ENCODE measurements at places on chromosomes 4 and X. TPM values are rescaled to one million over a fixed set of nuclear protein-coding genes. Genes with fewer than 3 reads are reported as not detected.

The MCF2 gene
- 0.72 TPM for total RNA-seq

The HPF1 gene
- 13.4 TPM for total RNA-seq

The CT45A1 gene
- total RNA-seq = 103 TPM

The ZNF185 gene
- 0.45 TPM for total RNA-seq

The SAGE1 gene
- total RNA-seq = 14.1 TPM

The FAM114A1 gene
- total RNA-seq = 37.8 TPM

The RHOXF1 gene
- total RNA-seq = not detected

The GPR82 gene
- not detected for total RNA-seq

The MUC7 gene
- total RNA-seq = not detected

The PAGE4 gene
- total RNA-seq = not detected

The DDIT4L gene
- total RNA-seq = 0.03 TPM

The ASB5 gene
- not detected for total RNA-seq

The HSFX4 gene
- not detected for total RNA-seq

The ARAP2 gene
- 11.7 TPM for total RNA-seq

The SCOC gene
- total RNA-seq = 17.5 TPM

The FAM236B gene
- total RNA-seq = not detected

The CT45A2 gene
- not detected for total RNA-seq

The MAGEB1 gene
- total RNA-seq = not detected

The TLR8 gene
- not detected for total RNA-seq

The AKAP4 gene
- not detected for total RNA-seq

The SMIM10L2A gene
- total RNA-seq = 0.23 TPM

The SLC6A8 gene
- 51.9 TPM for total RNA-seq

The XAGE2 gene
- not detected for total RNA-seq

The ARX gene
- total RNA-seq = not detected

The FAM236C gene
- total RNA-seq = not detected

The FAM9C gene
- total RNA-seq = not detected

The CCDC149 gene
- total RNA-seq = 6.9 TPM

The PRRG3 gene
- not detected for total RNA-seq

The RRH gene
- total RNA-seq = not detected

The BST1 gene
- total RNA-seq = 14.3 TPM

The ZNF674 gene
- 4.9 TPM for total RNA-seq

The SLC16A2 gene
- total RNA-seq = 0.11 TPM

The SLC10A3 gene
- 28.2 TPM for total RNA-seq

The ASMT gene
- not detected for total RNA-seq

The ZFP42 gene
- total RNA-seq = 12.5 TPM

The KLHL13 gene
- 0.96 TPM for total RNA-seq

The SRPK3 gene
- total RNA-seq = 2.0 TPM

The RAB9B gene
- 0.34 TPM for total RNA-seq

The TCEAL2 gene
- total RNA-seq = 0.08 TPM

The MTTP gene
- total RNA-seq = not detected

The RS1 gene
- total RNA-seq = not detected

The ABLIM2 gene
- not detected for total RNA-seq

The CDX4 gene
- total RNA-seq = not detected
